ENCODE measurements at places on chromosomes 12 and 14.
A peak's percentile ranks its signal among the peaks of the same experiment; 100 is the strongest.

GRCh38 chr12:65830305-65830704 is 6.0 kb downstream of the HMGA2 start:
- no peak for DNase-seq

DNA sequence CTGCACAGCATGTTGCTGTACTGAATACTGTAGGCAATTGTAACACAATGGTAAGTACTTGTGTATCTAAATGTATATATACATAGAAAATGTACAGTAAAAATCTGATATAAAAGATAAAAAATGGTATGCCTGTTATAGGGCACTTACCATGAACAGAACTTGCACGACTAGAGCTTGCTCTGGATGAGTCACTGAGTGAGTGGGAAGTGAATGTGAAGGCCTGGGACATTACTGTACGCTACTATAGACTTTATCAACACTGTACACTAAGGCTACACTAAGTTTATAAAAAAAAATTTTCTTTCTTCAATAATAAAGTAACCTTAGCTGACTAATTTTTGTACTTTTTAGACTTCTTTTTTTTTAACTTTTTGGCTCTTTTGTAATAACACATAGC is 24.2 kb upstream of the NEDD1 start:
- peak; percentile 82 for DNase-seq

DNA sequence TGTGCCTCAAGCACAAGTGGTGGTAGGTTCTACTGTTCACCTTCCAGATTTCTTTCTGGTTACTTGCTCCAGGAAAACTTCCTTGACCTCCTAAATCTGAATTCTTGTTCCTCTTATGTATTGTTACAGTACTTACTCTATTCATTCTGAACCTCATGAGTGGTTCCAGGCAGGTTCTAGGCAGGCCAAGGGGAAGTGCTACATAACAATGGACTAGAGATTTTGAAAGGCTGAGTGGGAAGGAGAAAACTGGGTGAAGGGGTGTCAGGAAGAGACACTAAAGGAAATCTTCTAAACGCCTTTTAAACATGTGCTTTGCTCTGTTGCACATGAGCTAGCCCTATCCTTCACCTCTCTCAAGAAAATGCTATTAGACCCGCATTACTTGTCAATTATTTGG is 1.6 kb downstream of the YARS2 start:
- no peak for DNase-seq

- no peak for DNase-seq
These were observed 121.2 kb upstream of the DAAM1 start for GRCh38 chr14:59067127-59067894.

GRCh38 chr14:96598332-96598928 is 96.2 kb downstream of the PAPOLA start:
- no peak for DNase-seq

DNA sequence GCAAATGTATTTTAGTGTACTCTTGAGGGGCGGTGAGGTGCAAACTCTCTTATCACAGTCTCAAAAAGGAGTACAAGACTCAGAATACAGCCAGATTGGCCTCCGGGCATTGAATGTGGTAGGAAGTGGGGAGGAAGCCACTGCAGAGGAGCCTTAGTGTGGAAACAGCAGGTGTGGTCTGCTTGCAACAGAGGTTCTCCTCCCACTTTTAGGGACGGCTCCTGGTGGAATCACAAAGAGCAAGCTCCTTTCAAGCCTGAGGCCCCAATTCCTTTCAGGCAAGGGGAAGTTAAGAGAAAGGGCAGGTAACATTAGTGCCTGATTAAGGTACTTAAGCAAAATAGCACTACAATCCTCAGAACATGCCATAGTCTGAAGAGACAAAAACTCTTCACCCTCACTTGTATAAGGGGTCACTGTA is 23.7 kb upstream of the SLC2A3 start:
- no peak for DNase-seq

DNA sequence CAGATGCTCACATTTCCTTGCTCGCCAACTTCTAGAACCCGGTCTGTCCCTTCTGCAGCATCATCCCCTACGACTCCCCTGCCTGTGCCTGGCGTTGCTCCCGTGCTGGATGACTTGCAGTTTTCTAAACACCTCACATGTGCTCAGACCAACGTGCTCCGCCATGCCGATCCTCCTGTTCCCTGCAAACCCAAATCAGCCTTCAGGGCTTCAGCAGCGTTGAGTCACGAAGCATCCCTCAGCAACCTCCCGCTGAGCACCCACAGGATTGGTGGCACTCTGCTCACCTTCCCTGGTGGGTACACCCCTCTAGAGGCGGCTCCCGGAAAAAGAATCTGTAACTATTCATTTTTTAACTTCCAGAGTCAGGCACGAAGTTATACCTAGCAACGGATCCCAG is 2.8 kb upstream of the PIWIL1 start:
- no peak for DNase-seq

DNA sequence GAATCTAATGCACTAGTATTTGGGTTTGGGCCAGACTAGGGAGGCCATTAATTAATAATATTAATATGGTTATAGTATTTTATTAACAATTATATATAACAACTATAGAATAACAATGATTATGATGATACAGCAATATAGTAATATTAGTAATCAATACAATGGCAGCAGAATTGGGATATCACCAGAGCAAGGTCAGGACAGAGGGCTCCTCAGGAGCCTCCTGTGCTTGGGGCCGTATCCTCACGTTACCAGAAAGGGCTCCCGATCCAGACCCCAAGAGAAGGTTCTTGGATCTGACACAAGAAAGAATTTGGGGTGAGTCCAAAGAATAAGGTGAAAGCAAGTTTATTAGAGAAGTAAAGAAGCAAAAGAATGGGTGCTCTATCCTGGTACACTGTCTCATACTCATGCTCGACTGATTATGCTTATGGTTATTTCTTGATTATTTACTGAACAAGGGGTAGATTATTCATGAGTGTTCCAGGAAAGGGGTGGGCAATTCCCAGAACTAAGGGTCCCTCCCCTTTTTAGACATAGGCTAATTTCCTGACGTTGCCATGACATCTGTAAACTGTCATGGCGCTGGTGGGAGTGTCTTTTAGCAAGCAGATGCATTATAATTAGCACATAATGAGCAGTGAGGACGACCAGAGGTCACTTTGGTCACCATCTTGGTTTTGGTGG is 61.6 kb downstream of the RIN3 start:
- no peak for DNase-seq

DNA sequence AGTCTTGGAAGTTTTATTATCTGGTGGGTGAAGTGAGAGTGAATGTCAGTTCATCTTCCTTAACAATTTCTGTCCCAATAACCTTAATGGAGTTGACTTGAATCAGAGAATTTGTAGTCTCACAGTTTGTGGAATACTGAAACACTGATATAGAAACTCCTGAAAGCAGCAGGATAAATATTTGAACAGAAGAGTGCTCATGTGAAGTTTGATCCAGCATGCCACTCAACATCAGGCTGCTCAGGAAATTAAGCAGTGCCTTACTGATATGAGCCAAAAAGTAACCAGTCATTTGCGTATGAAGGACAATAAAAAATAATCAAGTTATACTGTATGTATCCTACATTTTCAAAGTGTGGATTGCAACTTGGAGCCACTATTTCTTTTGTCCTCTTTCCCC is 15.7 kb downstream of the MUCL1 start:
- DNase-seq = no peak

DNA sequence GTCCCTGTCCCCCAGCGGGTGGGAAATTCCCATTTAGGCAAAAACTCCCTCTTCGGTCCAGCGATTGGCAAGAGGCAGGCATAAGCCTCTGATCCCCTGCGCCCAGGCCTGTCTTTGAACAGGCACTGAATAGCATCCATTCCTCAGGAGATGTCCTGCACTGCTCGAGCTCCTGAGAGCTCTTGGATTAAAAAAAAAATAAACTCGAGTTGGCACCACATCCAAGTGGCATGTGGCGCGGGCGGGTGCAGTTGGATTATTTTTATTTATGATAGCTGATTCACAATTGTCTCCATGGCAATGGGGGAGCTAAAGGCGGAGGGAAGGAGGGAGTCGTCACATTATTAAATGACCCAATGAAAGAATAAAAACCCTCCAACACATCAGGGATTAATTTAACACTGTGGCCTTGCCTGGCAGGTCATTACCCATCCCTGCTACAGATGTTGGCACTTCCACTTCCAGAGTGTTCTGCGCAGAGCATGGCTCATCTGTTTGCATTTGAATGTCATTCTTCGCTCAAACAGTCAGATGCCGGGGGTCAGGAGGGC is 207.2 kb downstream of the AACS start:
- DNase-seq = no peak

GRCh38 chr12:75837700-75838099 is 193.9 kb downstream of the PHLDA1 start:
- DNase-seq = no peak

- DNase-seq = no peak
These were observed 46.1 kb downstream of the KIF26A start for GRCh38 chr14:104184506-104184905.

GRCh38 chr14:65838565-65838964 is 426.0 kb downstream of the FUT8 start:
- DNase-seq = no peak

GRCh38 chr14:54570631-54571415 is 3.9 kb downstream of the SAMD4A start:
- DNase-seq = peak; percentile 89
